ENCODE measurements at places on chromosomes 4 and X.

GRCh38 chrX:71212536-71212935 is 10.5 kb upstream of the GJB1 start:
- DNase-seq: no peak

GRCh38 chrX:2823795-2824386 is 4.8 kb upstream of the GYG2 start:
- no peak for DNase-seq

GRCh38 chrX:19585332-19586082 is 70.2 kb upstream of the MAP3K15 start:
- DNase-seq: no peak

DNA sequence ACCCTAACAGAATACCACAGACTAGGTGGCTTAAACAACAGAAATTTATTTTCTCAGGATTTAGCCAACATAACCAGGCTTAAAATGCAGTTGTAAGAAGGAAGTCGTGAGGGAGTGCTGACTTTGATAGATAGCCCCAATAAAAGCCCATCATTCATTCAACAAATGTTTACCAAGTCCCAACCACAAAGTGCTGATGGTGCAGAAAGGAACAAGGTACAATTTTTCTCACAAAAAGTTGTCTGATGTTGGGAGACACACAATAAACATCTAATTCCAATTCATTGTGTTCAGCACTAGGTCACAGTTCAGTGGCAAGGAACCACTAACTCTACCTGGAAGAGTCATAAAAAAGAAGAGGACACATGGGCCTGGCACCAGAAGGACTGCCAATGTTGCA is 42.2 kb downstream of the AKAP4 start:
- no peak for DNase-seq

DNA sequence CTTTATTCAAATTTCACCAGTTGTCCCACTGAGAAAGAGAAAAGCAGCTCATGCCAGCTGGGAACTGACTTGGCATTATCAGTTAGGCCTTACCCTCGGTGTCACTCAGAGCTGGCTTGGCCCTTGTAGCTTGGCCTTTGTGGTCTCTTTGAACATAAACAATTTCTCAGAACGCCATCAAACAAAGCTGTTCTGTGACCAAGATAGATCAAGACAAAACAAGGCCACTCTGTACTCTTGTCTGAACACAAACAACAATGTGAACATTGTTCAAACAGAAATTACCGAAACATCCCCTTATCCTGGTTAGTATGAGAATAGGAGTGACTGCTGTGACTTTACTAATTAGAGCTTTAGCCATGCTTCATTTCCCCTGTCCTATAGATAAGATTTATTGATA is 57.2 kb downstream of the DIPK2B start:
- no peak for DNase-seq

- no peak for DNase-seq
Observed at GRCh38 chrX:16765594-16765993, 20.7 kb upstream of the TXLNG start.

All from NCI-H345 (cell line).